Heart left ventricle (tissue), 16 donors: ENCODE measurements at places on chromosomes 5 and 9.

DNA sequence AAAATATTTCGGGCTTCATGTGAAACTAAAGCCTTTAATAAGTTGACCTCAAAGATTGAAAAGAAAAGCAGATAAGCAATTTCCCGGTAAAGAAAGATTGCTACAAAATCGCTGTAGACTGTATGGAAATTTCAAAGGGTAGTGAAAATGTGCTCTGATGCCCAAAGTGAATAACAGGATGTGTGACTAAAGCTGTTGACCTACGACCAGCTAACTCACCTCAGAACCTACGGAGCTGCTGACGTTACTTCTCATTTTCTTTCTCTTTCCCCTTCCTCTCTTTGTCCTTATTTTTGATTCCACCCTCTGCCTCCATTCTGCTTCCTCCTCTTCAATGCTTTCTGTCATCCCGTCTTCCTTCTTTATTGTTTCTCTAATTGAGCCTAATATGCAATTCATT, 103.2 kb downstream of the PDE4D start:
- DNase-seq: no peak

GRCh38 chr5:177997319-177997670, 1.3 kb upstream of the PROP1 start:
- DNase-seq: no peak

DNA sequence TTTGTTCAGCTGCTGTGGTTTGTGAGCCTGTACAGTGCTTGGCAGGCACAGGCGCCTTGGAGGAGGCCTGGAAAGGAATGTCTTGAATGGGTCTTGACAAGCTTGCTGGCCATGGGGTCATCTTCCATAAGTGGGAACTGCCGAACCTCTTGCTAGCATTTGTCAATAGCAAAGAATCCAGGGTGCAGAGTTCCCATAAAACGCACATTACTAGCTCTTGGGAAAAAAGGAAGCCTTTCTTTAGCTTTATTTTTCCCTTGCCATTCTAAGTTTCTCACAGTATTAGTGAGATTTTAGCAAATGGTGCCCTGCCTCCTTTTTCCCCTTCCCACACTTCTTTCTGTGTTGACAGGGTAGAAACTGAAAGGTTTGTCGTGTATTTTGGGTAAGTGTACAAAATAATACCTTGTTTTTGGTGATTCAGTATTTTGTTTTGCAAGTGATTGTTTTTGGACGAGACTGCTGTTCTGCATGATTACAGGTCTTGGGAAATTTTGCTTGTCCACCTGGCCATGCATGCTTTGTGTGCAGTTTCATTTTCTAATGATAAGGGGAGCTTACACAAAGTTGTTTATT, 82.0 kb downstream of the ADGRV1 start:
- no peak for DNase-seq

DNA sequence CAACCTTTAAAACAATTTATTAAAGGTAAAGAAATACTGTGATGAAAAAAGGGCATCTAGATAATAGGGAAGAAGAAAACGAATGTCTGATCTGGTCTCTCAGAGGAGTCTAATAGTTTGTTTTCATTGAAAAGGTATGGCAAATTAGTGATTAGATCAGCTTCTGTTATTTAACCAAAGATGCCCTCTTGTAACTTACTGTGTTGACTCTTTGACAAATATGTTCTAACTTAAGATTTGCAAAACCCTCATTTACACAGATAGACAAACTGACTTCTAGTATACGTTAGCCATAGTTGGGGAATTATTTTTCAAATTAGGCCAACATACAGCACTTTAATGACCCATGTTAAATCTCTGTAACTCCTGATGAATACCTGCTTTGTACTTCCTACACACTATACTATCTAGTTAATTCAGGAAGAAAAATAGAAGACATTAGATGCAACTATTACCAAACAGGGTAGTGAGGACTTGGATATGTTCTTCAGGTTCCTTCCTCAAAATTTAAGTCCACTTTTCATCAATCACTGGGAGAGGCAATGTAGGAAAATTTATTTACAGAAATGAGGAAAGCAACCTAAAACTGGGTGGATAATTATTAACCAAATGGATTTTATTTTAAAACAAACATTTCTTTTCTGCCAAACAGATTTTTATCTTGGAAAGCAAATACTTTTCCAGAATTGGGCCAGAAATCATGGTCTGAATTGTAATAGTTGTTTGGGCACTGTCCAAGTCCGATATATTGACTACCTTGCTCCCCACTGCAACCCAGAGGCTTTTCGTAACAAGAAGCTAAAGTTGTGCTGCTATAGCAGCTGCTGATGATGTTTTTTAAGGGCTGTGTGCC, 66.4 kb upstream of the PPP2R2B start:
- DNase-seq: no peak

GRCh38 chr5:55541056-55541635, 6.4 kb upstream of the PLPP1 start:
- no peak for DNase-seq

DNA sequence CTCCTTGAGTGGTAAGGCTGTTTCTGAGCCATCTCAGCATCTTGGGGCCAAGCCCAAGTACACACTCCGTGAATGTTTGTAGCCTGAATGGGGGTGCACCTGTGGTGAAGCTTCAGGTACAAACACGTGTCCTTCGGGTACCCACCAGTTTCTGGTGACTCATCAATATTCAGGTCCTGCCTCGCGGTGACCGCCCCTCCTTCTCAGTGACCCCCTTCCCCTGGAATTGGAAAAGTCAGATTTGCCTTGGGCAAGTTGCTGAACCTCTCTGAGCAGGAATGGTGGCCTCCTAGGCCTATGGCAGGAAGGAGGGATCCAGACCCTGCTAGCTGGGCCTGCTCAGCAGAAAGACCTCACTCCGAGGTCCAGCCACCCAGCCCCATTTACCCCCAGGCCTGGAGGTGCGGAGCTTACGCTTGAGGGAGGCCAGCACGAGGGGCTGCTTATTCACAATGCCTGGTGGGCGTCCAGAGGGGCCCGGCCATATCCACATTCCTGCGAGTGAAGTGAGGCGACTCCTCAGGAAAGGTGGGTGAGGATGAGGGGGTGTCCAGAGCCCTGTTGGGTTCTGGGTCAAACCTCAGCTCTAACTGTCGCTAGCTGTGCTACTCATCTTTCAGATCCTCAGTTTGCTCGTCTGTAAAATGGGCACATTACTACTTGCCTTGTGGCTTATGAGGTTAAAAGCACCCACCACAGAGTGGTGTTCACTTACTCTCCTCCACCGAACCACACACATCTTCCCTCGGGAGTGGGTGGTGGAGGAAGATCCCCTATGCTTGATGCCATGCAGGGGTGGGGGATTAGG, 7.0 kb downstream of the ADGRD2 start:
- no peak for DNase-seq

DNA sequence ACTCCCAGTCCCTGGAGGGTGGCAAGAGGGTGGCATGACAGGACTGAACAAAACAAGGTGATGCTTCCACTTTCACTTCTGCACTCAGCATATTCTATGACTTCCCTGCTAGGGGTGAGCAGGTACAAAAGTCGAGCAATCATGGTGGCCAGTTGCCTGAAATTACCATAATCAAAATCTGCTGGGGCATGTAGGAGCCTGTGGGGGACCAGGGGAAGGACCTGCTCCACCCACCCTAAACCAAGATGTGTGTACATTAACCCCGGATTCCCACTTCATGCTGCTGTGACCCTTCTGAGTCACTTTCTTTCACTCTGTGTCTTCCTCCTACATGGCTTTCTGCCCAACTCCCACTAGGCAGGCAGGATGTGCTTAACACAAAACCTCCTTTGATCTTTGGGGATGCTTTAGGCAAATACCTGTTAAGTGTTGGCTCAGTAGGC, 73.3 kb upstream of the PHF24 start:
- no peak for DNase-seq

DNA sequence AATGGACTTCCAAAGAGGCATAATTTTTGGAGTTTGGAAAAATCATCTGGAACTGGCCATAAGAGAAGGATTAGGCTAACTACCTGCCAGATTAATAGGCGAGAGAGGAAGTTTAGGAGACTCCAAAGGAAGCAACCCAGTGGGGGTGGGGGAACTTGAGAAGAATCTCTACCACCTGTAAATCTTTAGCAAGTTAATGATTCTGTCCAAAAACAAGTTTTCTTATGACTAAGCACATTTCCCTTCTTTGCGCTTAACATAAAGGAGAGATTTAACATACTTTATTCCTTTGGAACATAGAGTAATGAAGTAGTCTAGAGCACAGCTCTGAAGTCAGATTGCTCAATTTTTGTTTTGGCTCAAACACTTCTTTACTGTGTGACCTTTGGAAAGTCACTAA, 58.2 kb upstream of the PAPPA start:
- no peak for DNase-seq

- DNase-seq: no peak
These were observed 549.4 kb downstream of the LRRC70 start for GRCh38 chr5:63128018-63128417.

- DNase-seq: no peak
These were observed 351.5 kb downstream of the BNC2 start for GRCh38 chr9:16519001-16519400.

- DNase-seq: no peak
These were observed 23.0 kb upstream of the ZNF366 start for GRCh38 chr5:72530196-72530595.

DNA sequence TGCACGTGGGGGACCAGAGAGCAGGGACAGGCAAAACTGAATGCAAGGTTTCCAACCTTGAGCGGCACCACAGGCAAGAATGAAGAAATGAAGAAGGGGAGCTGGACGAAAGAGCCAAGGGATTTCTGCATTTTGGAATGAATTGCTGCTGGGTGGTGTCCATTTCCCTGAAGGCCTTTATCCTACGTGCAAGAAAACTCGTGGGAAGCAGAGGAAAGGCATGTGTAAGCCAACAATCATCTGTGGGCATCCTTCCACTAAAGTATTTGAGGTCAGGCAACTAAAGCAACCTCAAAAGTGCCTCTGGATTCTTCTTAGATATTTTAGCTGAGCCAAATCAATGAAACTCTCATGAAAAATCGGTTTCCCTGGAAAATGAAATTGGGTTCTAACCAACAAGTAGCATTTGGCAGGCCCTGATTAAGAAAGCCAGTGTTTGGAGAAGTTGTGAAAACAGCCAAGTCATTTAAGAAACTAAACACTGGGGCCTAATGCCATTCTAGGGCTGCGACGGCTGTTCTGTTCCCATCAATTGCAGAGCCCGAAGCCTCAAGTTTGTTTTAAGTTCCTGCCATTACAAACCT, 4.7 kb upstream of the TGFBI start:
- DNase-seq: no peak

- no peak for DNase-seq
These were observed 16.1 kb downstream of the SH3GL2 start for GRCh38 chr9:17594961-17595360.

GRCh38 chr5:118597543-118597942, 390.8 kb downstream of the DTWD2 start:
- no peak for DNase-seq

DNA sequence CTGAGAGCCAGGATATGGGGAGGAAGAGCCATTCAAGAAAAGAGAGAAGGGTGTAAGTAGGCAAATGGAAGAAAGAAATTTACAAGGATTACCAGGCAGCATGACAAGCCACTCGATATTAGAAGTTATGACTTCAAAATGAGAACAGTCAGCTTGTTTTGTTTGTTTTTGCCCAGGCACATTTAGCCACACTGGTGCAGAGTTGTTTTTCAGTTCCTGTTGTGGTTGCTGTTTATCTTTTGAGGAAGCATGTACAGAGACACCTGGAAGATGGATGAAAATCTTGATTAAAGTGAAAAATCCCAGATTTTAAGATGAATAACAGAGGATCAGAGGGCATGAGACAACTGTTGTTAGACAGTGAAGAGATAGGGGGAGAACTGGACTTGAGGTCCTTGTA, 199.1 kb downstream of the MTRR start:
- DNase-seq: no peak

- DNase-seq: no peak
These were observed 57.4 kb downstream of the CFAP95 start for GRCh38 chr9:69877852-69878514.

DNA sequence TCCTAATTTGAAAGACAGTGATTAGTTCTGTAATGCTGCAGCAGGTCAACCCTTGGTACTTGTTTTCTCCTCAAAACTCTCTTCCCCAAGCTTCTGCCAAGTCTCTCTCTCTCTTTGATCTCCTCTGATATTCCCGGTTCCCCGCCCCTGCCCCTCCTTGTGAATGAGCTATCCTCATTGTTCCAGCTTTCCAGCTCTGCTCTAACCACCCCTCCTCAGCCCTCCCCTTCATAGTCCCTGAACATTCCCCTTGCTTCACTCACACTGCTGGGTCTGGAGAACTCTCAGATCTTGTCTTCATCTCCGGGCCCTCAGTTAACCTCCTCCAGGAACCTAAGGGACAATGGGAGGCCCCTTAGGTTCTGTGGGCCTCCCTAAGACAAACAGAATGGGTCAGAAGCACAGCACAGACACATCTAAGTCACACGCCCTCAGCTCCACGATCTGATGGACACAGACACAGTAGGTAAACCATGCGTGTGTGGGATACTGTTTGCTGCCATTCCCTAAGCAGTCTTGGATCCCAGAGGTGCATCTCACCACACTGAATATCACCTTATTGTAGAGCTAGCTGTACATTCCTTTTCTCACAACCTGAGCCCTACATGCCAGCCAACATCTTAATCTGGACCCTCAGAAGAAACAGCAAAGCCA, 17.4 kb upstream of the LARP1 start:
- DNase-seq: no peak

DNA sequence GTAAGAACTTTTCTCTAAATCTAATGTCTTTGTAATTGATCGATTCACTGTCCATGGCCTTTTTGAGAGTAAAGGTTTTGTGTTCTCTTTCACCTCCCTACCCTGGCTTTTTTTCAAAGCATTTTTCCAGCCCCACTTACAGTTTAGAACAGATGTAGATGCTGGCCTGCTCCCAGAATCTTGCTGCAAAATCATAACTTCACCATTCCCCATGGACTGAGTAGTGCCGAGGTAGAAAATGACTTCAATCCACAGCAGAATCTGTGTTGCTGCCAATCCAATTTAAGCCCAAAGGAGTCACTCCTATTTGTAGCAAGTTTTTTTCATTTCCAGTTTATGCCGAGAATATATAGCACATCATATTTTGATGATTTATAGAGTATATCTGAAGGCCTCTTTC, 46.5 kb upstream of the CEMIP2 start:
- DNase-seq: no peak

DNA sequence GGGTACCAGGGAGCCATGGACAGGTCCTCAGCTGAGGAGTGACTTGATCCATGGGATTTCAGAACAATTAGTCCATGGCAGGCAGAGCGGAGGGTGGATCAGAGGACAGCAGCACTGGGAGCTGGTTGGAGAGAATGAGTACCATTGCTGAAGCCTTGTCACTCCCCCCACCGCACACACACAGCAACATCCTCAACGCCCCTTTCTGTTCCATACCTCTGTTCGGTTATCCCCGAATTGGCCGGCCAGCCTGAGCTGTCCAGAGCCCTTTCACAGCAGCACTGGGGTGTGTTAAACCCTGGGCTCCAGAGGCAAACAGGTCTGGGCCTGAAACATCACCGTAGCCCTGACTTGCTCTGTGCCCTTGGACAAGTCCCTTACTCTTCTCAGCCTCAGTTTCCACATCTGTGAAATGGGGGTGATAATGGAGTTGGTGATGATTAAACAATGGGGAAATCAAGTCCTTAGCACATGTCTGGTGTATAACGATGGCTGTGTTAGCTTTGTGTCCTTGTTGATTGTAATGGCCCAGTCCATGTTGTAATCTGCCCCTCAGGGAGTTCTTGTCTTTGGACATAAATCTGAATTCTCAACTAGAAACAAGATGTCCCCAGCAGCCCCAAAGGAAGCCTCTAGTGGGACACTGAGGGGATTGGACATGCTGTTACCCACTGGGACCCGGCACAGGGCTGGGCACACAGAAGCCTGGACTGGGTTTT, 16.9 kb downstream of the GSN start:
- no peak for DNase-seq

- no peak for DNase-seq
These were observed 62.9 kb upstream of the TNFAIP8 start for GRCh38 chr5:119292701-119293515.
